Activated effector memory CD4-positive, alpha-beta T cell treated with Interleukin-2 at 50 U/mL for 16 hours (primary cell): ENCODE measurements at places on chromosomes 7 and 10.

DNA sequence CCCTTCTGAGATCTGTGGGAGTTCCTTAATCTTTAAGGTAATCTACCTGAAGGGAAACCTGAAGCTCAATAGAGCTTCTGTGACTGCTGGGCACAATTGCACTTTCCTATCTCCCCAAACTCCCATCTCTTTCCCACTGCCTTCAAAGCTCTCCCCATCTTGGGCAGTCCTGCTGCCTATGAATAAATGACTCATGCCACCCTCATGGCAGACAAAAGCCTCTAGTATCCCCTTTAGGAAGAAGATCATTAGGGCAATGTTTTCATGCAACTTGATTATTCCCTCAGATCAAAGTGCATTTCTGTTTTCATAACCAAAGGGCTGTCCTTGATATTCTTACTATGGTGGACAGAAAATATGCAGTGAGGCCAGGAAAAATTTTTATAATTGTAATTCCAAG, 704.9 kb upstream of the LRRN3 start:
- DNase-seq = no peak

DNA sequence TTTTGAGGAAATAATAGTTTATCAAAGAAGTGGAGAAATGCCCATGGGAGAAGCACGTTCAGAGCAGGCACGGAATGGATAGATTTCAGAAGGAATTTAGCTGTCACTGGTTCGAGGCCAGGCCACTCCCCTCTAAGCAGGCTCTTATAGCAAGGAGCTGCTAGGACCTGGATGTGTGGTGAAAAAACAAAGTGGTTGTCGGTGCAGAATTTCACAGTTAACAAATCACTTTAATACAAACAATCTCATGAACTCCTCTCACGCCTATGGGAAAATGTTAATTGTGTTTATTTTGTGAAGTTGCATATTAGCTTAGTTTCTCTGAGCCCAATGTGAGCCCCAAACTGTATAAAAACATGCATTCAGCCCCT, 176.3 kb downstream of the PKD1L1 start:
- DNase-seq = no peak

GRCh38 chr7:7988706-7989105, 20.1 kb downstream of the GLCCI1 start:
- DNase-seq = no peak

DNA sequence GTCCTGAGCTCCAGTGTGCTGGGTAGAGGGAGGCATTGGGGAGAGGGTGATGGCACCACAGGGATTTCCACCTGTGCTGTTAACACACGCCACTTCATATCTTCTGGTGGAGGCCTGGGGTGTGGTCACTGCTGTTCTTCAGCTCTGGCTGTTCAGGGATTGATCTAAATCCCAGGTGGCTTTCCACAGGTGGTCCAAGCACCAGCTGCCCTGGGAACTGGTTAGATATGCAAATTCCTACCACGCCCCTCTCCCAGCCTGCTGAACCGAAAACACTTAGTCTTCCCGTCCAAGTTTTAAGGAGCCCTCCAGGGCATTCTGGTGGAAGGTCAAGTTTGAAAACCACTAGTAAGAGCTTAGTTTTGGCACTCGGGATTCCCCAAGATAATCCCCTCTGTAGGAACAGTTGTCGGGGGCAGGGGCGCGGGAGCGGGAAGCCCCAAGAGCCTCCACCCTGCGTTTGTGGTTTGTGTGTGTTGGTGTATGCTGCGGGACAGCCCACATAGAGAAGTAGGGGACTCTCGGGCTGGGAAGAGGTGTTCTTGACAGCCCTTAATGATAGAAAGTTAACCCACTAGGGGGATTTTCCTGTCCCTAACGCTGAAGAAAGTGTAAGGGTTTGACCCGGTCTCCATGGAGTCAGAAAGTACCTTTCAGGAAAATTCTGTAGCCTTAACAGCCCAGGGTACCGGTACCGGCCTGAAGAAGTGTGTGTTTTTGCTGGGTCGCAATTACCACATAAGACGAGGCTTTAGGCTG, 5.1 kb downstream of the DEPP1 start:
- no peak for DNase-seq

- DNase-seq = no peak
Measured at GRCh38 chr7:90933984-90934383, 330.2 kb upstream of the FZD1 start.

GRCh38 chr7:1912593-1913465, 242.8 kb downstream of the ELFN1 start:
- DNase-seq = no peak

GRCh38 chr7:3436746-3437145, 135.7 kb downstream of the SDK1 start:
- no peak for DNase-seq

DNA sequence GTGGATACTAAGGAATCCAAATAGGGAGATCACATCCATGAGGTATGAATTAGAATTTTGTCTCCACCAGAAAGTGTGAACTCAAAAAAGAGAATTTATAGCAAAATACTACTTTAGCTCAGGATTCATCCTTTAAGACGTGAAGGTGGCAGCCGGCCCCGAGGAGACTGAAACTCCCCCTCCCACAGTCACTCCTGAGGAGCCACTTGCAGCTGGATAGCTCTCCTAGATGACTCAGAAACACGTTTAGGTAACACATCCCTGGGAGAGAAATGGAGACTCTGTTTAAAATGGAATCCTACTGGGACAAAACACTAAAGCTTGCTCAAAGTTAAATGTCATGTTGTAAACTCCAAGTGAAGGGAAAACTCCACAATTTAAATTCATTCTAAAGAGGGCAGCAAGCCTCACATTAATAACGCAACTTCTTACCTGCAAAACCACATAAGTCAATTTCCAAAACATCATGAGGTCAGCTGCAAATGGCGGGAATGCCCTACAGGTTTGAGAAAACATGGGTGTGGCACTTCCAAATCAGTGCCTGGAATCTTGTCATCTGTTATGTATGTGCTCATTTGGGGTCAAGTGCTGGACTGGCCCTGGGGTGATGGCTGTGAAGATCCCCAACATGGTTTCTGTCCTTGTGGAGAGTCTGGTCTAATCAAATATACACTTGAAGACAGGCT, 46.2 kb downstream of the ICA1 start:
- no peak for DNase-seq

DNA sequence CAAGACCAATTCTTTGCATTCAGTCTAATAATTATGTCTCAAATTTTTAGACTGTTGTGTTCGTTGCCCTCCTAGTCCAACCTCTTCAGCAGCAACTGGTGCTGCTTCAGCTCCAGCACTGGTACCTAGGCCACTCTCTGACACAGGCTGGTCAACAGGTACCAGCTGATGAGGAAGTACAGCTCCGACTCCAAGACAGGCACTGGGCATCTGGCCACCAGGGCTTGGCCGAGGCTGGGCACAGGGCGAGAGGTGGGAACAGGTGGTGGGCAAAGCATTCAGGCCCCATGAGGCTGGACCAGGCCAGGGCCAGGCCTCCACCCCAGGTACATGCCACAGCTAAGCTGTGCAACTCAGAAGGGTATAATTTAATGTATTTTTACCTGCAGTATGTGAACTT, 151.5 kb upstream of the AGR3 start:
- no peak for DNase-seq

- no peak for DNase-seq
Measured at GRCh38 chr10:130354976-130355795, 219.0 kb downstream of the GLRX3 start.

GRCh38 chr7:110595694-110596093, 495.2 kb upstream of the LRRN3 start:
- no peak for DNase-seq

DNA sequence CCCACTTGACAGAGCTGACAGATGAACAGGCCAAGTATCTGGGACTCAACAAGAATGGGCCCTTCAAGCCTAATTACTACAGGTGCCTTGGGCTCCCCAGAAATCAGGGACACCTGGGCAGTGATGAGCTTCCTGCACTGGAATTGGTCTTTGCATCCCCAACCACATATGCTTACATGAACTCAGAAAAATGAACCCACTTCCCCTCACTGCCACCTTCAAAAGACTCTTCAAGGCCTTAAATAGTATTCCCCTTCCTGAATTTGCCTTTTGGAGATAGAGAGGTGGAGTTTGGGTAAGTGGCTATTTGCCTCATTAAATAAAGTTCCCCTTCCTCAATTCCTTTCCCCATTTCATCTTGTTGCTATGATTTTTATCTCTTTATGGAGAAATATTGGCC, 7.8 kb upstream of the STRIP2 start:
- DNase-seq = no peak

DNA sequence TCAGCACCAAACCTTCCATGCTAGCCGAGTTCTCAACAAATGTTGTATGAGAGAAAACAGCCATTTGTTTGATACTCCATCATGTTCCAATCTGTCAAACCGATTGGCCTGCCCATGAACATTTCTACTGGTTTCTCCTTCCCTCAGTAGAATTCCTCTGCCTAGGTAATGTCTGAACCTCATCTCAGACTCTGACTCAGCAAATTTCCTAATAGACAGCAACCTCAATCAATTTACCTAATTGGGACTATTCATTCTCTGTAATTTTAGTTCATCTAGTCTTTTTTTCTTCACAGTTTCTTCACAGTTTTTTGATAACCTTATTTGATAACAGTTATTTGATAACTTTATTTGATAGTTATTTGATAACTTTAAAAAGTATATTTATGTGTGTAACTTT, 585.1 kb downstream of the DNAJB9 start:
- DNase-seq = no peak

GRCh38 chr7:33744293-33745075, 160.9 kb upstream of the BMPER start:
- DNase-seq = no peak

GRCh38 chr10:113097036-113097435, 147.0 kb downstream of the TCF7L2 start:
- no peak for DNase-seq

GRCh38 chr7:4939971-4940728, 18.8 kb downstream of the MMD2 start:
- no peak for DNase-seq

- DNase-seq = no peak
Measured at GRCh38 chr7:83161186-83161585, 1.5 kb downstream of the PCLO start.
